ENCODE measurements at places on chromosomes 11 and 22.

DNA sequence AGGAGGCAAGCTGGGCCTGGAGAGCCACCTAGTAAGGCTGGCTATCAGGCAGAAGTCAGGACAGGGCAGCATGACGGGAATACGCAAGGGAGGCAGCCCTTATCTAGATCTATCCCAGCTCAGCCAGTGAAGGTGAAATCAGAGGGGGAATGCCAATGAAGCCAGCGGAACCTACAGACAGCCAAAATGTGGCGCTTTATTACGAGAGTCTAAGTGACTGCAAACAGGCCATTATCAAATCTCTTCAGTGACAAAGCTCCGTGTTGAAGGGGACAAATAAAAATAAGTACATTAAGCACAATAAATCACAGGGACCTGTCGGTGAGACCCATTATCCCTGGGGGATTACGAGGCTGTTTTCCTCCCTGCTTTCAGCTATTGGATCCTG lies 22.8 kb downstream of the LARGE1 start:
- DNase-seq = peak; percentile 13

DNA sequence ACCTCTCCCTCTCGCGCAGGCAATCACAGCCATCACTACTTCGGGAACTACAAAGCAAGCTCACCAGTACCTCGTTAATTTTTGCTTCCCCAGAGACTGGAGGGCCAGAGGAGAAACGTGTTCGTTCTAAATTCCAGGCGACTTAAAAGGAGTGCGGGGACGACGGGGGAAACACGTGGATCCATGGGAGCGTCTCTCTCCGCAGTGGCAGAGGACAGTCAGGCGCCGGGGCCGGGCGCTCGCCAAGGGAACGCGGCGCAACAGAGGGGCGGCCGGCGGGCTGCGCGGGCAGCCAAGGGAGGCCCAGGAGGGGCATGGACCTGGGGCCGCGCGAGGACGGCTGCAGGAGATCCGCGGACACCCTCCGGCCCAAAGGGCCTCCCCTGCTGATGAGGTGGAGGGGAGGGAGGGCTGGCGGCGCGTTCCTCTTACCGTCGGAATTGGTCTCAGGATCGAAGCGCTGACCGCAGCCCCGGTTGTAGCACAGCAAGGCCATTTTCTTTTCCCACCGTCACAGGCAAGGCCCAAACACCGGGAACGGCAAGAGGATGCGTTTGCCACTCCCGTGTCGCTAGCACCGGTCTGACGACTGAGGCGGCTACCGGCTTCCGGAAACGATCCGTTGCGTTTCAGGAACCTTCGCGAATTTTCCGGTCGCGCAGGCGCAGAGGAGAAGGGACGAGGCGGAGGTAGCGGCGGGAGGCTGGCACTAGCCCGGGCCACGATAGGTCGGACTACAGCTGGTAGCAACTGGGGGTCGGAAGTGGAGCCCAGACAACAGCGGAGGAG lies at the start of gene CHORDC1:
Gene CHORDC1, minus strand, starts transcription at position 591 of the 789 bp plus-strand sequence. Its CDS starts 95 bp downstream, at position 496.
- no peak for DNase-seq

DNA sequence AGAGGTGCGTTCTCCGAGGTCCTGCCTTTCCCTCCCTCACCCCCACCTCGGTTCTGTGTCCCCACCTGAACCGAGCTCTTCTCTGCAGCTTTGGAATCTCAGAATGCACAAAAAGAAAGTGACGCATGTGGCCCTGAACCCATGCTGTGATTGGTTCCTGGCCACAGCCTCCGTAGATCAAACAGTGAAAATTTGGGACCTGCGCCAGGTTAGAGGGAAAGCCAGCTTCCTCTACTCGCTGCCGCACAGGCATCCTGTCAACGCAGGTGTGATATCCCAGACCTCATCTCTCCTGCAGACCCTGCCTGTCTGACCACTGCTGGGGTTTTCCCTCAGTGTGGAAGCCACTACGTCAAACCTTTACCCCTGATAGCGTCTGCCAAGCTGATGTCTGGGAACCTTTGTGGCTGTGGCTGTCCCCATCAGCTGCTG lies 13.9 kb downstream of the ACP2 start:
- no peak for DNase-seq

DNA sequence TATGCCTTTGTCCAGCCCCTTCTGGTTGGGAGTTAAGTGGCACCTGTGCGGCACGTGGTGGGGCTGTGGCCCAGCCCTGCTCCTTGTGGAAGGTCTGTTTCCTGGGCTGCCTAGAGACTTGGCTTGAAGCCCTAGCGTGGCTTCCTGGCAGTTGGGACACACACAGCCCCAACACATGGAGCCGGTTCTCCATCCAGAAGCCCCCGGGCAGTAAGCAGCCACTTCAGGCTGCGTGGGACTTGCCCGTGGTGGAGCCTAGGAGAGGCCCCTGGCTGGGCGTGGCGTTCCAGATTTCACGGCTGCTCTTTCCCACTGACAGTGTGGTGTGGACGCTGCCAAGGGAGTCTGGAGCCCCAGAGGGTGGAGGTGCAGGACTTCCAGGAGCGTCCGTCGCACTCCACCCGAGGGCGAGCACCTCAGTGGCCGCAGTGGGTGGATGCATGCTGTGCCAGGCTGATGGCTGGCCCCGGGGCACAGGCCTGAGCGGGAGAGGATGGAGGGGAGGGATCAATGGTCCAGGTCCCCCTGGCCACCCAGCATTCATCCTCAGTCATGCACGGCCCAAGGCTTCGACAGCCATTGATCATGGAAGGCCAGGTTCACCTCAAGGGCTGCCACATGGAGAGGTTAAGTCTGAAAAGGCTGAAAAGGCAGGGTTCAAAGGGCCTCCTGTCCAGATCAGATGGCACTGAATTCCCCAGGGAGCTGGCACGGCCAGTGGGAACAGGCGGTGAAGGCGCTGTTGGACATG lies 9.3 kb downstream of the CCND1 start:
- DNase-seq = no peak

DNA sequence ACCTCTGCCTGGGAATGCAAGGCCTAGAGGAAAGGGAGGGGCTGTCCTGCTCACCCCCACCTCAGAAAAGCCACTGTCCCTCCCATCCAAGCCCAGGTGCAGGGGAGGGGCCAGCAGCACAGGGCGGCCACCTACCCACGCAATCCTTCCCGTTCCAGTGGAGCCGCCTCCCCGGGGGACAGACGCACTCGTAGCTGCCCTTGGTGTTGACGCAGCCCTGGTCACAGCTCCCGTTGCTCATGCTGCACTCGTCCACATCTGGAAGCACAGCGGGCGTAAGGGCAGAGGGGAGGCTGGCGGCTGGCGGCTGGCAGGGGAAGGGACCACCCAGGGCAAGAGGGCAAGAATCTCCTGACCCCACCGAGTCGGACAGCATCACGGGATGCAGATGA lies 40.3 kb upstream of the TTLL12 start:
- DNase-seq = no peak

GRCh38 chr11:134181707-134182106 lies 42.1 kb downstream of the NCAPD3 start:
- DNase-seq = no peak

- no peak for DNase-seq
Measured at GRCh38 chr11:116397602-116398084, 375.1 kb downstream of the BUD13 start.

DNA sequence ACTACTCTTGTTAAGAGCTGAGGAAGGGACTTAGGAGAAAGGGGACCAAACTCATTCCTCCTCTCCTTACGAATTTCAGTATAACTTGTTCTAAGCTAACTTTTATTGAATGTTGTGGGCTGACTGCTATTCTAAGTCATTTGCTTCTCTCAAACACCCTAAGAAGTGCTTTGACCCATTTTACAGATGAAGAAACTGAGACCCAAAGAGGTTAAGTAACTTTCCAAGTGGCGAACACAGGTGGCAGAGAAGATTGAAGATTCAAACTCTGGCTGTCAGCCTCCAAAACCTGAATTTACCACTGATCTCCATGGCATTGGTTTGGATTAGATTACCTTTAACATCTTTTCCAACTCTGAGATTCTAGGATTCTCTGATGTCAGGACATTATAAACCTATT lies 52.2 kb downstream of the TIMP3 start:
- DNase-seq = no peak

- no peak for DNase-seq
Measured at GRCh38 chr11:128488471-128488870, 98.9 kb downstream of the ETS1 start.

DNA sequence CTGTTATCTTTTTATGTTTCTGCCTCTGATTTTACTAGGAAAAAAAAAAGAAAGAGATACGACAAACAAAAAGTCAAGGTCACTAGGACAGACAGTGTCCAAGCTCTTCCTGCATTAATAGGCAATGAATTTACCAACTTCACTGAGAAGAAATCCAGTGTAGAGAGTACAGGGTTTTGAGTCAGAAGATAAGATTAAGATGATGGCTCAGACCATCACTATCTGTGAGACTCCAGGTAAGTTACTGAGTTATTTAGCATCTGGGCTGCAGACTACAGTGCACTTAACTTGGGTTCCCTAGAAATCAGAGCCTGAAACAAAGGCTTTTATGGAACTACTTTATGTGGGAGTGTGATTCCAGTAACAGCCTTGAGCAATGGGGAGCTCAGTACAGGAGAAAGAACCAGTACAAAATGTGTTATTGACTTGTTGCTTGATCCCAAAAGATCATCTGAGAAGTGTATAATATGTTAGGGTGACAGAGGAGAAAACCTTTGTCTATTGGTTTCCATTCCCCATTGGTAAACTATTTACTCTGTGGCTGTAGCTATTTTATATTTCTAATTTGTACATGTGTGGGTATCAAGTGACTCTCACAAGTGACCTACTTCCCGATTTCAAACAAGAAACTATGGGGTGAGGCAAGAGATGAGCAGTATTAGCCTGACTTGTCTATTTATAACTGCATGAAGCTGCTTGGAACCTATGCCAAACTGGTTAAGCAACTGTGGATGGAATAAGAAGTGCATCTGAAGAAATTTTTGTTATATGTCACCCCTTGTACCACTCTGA lies 395.8 kb downstream of the RAB38 start:
- no peak for DNase-seq

DNA sequence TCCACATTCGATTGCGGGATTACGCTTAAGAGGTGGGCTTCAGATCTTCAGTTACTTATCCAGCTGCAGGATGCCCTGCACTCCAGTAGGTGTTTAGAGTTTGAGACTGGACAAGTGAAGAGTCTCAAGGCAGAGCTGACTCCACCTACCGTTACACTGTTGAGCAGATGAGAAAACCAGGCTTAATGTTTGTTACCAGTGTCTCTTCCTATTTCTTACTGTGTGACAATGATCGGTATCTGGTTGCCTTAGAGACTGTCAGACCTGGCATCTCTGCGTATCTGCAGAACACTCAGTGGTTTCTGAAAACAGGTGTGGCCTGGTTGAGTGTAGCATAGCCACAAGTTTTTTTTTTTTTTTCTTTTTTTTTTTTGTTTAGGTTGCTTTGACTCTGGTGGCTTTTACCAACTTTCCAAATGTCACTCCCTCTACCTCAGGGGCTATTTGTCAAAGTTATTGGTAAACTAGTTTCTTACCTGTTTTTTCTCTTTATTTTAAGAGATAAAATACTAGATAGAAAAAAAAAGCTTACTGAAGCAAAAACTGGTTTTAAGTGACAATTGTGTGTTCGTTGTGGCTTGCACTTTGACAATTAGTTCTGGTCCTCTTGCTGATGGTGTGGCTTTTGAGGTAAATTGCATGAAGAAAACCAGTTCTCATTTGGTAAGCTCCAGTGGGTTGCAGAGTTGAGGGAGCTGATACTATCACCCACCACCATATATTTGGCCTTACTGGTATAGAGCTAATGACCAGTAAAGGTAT lies 284.8 kb downstream of the ETS1 start:
- DNase-seq = no peak

GRCh38 chr11:85407648-85408047 lies 219.5 kb downstream of the DLG2 start:
- no peak for DNase-seq

- no peak for DNase-seq
Measured at GRCh38 chr11:113334183-113334582, 19.8 kb downstream of the TTC12 start.

DNA sequence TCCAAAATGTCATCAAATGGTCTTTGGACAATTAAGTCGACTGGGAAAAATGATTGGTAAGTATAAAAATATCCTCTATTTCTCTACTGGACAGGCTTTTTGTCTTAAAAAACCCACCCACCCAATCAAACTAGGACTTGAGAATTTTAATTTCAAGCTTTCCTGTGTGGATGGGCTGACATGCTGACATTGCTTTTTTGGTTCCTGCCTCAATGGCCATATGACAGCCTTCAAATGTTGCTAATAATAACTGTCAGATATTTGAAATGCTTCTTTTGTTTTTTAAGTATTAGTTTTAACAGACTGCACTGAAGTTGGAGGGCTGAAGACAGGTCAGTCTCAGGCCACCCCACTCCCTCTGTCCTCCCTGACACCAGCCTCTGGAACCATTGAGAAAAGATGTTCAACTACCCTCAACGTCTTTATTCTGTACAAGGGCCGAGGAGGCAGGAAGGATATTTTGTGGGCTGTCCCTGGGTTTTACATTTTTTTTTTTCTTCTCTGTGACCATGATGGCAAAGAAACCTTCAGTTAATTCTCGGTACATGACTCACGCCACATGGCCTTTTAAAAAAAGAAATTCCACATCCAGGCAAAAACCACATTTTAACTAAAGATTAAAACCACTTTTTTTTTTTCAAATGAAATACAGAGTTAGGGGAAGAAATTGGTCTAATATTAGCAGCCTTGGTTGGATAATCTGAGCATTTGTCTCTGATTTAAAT lies 130.4 kb downstream of the SLC1A2 start:
- DNase-seq = no peak

DNA sequence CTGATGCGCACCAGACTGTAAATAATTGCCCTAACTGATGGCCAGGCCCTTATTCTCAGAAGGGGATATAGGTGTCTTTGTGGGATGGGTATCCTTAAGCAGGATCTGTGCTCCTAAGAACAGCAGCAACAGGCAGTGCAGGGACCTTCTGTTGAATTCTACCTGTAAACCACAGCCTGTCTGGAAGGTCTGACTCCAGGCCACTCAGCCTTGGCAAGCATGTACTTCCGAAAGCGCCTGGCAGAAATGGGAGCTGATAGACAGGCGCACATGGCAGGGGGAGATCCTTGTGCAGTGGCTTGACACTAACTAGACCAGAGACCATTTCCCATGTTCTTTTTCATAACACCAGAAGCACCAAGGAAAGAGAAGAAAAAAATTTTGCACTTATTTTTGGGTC lies 59.0 kb downstream of the C22orf31 start:
- no peak for DNase-seq

GRCh38 chr11:110026858-110027626 lies 66.2 kb upstream of the ZC3H12C start:
- DNase-seq = no peak

GRCh38 chr22:40620464-40621046 lies 16.0 kb downstream of the MRTFA start:
- DNase-seq = no peak

DNA sequence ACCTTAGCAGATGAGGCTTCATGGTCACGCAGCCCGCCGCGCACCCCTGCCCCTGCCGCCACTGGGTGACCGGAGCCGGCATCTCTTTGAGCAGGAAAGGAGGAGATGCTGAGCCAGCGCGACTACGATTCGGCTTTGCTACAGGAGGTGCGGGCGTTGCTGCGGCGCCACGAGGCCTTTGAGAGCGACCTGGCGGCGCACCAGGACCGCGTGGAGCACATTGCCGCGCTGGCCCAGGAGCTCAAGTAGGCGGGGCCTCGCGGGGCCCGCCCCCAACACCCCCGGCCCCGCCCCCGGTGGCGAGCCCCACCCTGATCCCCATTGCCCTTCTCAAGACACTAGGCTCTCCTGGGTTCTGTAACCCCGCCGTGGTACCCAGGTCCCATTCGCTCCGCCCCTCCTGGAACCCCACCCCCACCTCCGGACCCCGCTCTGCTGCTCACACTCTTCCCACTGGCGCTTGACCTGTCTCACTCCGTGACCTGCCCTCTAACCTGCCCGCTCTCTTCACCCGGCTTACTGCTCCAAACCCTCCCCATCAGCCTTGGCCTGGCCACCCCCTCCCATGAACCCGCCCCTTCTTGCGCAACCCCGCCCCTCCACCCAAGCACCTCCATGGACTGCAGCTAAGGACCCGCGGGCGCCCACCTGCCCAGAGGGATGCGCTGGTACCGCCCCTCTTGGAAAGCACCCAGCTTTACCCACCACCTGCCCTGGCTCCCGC lies 9.1 kb downstream of the CTSF start:
- no peak for DNase-seq

Measured in NCI-H1436 treated with DMSO at 0.1 percent for 48 hours (cell line).